ENCODE measurements at places on chromosomes 1 and 21. TPM values are rescaled to one million over a fixed set of nuclear protein-coding genes. Genes with fewer than 3 reads are reported as not detected.

DNA sequence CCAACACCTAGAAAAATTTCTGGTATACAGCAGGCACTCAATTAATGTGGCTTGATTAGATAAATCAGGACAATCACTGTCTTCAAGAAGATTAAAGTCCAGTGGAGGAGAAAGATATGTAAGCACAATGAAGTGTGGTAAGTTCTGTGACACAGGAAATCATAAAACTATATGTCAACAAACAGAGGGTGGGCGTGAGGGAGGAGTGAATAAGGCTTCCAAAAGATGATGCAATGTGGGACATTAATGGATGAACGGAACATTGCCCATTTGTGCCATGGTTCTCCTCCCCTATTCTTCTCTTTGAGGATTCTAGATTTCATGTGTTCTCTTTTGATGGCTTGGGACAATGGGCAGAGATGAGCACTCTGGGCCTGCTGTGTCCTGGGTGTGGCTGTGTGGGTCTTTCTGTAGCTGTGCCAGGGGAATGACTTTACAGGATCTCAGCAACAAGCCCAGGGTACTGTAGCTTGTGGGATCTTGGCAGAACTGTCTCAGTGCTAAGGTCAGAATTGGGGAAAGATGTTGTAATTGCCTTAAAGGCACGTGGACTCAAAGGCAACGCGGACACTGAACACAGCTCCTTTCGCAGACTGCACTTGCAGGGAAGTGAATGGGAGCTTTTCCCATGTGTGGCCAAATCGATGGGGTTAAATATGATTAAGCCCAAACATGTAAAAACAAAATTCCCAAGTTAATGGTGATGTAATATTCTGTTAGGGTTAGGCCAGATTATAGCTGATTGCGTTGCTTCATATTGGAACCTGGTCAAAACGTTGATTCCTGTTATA, 366.9 kb downstream of the TGFB2 start:
- no peak for DNase-seq

GRCh38 chr21:21436012-21436534, 437.9 kb downstream of the NCAM2 start:
- no peak for DNase-seq

The OR10K2 gene
- total RNA-seq: not detected

The OVAAL gene
- not detected for total RNA-seq

The S100A8 gene
- not detected for total RNA-seq

- DNase-seq: no peak
Measured at GRCh38 chr1:231801042-231801585, 174.5 kb downstream of the DISC1 start.

The ITLN2 gene
- total RNA-seq: not detected
